ENCODE measurements at places on chromosomes 5 and 9.

DNA sequence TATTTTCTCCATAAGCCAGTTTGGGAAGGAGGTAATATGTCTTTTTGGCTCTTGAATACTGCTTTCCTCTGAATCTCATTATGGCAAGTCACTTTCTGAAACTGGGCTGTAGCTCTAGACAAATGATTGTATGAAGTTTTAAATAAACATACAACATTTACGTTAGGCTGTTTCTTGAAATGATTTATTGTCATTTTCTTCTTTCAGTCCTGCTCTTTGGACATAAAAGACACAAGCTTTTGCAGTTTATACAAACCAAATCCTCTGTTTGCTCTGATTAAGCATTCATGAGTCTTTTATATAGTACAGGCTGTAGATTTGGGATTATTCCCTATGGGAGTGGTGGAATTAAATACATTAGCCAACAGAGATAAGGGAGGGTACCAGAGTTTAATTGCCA lies 139.7 kb downstream of the CEP120 start:
- DNase-seq, result no peak

GRCh38 chr5:9927106-9927505 lies 297.0 kb upstream of the TAS2R1 start:
- DNase-seq, result no peak

DNA sequence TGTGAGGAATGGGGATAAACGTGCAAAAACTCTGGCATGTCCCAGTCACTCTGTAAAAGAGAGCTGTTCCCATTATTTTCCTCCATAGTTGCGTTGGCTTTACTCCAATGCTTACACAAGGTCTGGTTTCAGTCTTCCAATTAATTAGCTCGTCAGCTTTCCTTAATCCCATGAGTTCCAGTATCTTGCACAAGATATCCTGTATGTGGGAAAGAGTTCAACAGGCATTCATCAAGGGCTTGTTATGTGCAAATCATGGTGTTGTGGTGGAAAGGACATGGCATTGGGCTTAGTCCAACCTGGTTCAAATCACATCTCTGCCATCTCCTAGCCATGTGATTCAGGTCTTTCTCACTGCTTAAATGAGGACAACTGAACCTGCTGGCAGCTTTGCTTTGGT lies 77.5 kb upstream of the PANK3 start:
- DNase-seq, result peak; percentile 74

GRCh38 chr5:151005950-151006576 lies 14.3 kb upstream of the GPX3 start:
- DNase-seq, result peak; percentile 81

- DNase-seq, result no peak
These were observed 1.2 kb downstream of the FOXB2 start for GRCh38 chr9:77020413-77021290.

DNA sequence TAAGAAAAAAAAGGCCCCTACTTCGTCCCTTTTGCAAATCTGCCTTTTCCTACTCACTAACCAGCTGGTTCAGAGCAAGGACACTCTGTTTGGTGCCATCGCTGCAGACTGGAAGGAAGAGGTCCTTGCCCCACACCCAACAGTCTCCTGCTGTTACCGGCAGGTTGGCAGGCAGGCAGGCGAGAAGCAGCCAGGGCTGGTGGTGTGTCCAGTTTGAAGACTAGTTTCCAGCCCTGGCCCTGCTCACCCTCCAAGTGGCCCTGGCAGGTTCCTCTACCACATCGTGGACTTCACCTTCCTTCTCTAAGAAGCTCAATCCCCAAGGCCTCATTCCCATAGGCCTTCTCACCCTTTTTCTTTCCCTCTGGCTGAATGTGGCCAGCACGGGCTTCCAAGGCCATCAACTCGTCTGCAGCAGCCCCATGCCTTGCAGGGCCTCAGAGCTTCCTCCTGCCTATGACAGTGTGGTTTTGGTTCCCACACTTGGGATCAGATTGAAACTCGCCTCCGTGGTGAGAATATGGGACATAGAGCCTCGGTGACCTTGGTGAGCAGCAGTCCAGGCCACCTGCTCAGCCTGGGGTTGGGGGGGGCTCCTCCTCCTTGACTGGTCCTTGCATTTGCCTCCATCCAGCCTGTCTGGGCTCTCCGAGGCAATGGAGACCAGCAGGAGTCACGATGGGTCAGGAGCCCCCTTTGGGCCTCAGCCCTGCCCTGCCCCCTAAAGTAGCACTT lies 22.9 kb downstream of the TGFBI start:
- no peak for DNase-seq

DNA sequence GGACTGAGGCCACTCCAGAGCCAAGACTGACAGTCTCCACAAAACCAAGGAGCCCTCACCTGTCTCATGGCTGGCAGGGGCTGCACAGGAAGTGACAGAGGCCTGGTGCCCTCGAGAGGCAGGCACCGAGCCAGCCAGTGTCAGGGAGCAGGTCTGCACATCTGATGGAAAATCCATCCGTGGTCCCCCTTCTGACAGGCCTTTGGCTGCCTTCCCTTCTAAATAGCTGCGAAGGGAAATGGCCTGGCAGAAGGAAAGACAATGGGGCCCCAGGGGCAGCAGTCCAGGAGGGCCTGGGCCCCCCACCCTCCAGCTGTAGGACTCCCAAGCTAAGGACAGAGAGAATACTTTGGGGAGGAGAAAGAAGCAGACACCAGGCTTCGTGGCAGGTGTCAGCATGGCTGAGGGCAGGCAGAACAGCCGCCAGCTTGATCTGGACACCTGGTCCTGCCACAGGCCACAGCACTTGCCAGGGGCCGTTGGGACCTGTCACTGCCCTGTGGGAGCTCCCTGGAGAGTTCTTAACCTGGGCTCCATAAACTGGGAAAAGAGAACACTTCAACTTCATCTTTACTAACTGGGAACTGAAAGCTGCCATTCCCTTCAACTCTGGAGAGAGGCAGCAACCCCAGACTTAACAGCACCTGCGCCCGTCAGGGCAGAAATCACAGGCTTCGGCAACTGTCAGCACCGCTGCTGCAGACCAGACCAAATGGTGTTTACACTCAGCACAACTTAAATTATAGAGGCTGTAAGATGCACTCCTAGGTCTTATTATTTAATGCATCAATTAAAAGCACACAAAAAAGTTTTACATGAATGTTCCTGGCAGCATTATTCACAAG lies 22.0 kb downstream of the ADAMTS2 start:
- DNase-seq, result no peak

- no peak for DNase-seq
These were observed 82.6 kb downstream of the GPR21 start for GRCh38 chr9:123116036-123116435.

GRCh38 chr9:89958086-89958485 lies 353.3 kb downstream of the GADD45G start:
- DNase-seq, result no peak

GRCh38 chr5:60417500-60418181 lies 282.3 kb downstream of the DEPDC1B start:
- DNase-seq, result no peak

DNA sequence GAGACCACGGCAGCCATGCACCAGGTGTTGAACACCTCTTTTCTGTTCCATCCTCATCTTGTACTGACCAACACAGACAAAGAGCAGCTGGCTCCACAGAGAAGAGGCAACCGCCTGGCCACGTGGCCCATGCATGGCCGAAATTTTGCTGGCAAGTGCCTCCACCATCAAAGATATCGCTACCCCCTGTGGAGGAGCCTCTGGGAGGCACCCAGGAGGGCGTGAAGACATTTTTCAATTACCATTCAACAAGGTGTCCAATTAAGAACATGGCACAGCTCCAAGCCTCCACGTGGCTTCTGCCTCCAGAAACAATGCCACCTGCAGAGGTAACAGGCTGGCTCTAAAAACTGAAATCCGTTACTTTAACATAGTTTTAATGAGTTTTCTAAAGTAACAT lies 54.4 kb upstream of the CKS2 start:
- no peak for DNase-seq

DNA sequence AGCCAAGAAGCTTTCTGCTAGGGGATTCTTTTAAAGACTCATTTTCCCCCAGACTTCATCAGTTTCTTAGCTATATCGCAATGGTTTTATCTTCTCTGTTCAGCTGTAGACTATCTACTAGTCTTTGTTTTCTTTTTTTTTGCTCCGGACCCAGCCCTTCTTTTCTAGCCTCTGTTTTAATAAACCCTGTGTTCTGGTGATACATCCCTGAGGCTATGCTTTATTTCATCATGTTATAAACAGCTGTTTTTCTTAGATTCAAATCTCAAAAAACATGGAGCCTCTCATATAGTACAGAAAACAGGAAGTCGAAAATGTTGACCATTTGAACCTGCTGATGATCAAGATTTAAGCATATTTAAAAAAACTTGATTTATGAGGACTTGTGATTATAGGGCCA lies 37.8 kb downstream of the SCGB3A1 start:
- no peak for DNase-seq

GRCh38 chr5:86038566-86038965 lies 579.2 kb upstream of the COX7C start:
- DNase-seq, result no peak

DNA sequence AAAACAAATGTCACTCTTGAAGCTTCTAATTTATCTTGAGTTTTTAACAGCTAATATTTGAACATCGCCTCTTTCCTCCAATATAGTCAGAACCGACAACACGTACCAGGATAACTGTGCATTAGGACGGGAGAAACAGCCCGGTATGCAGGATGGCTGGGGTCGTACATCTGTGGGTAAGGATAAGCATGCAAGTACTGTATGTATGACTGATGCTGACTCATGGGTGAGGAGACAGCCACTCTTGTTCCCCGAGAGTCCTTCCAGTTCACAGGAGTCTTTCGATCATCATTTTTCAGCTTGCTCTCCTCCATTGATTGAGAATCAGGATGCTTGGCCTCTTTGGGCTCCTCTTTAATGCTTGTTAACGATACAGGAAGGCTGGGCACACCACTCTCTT lies 102.3 kb downstream of the ZNF608 start:
- no peak for DNase-seq

- DNase-seq, result no peak
These were observed 279.4 kb upstream of the GRIA1 start for GRCh38 chr5:153211076-153211475.

DNA sequence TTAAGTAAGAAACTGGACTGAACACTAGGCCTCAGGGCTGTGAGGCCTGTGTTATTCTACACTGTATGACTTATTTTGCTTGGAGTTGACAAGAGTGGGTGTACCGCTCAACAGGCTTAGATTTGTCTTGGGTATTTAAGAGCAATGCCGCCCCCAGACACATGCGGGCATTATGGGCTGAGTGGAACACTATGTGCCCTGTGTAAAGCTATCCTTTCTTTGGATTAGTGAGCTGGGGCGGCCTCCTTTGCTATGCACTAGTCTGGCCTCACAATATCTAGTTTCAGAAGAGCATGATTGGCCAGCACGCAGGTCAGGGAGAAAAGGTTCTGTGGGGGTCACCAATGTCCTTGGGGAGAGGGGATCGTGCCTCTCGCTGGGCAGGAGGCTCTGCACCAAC lies 206.3 kb upstream of the GDNF start:
- no peak for DNase-seq

DNA sequence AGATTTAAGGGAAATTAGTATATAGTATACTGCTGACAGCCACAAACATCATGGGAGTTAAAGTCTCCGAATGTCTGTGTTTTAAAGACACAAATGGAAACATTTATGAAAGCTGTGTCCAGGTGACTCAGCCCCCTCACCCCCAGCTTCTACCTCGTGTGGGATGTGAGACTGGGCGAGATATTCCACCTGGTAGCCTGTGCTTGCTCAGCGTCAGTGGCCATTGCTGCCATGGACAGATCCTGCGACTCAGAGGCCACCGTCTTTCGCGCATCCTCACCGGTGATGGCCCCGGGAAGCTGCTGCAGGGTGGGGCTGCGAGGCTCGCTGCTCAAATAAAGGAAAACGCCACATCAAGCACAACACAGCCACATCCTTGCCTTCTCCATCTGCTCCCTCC lies 31.2 kb upstream of the EXOC3 start:
- DNase-seq, result no peak

- DNase-seq, result no peak
These were observed 119.9 kb downstream of the EHMT1 start for GRCh38 chr9:137738703-137739102.

DNA sequence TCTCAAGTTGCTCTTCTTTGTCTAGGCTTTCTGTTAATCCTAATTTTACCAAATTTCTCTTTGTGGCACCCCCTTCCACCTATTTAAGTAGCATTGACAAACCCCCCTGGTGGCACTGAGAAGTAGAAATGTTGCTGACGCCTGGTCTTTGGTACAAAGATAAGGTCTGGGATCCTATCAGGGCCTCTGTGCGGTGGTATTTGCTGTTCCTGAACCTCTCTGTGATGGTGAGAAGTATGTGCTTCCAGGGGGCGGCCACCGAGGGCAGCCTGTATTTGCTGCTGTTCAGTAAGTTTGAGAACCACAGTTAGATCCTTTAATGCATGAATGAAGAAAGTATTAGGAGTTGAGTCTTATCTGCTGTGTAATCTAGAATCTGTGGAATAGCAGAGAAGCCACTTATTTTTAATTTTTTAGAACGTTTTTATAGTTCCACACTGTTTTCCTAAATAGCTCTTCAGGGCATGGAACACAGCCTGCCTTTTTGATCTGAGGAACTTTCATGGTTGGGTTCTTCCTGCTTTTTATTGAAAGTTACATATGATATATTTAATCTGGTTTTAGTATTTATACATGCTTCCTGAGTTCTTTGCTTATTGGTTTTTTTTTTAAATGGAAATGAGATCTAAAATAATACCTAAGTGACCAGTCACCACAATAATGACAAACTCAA lies 124.2 kb downstream of the TRIO start:
- DNase-seq, result no peak

DNA sequence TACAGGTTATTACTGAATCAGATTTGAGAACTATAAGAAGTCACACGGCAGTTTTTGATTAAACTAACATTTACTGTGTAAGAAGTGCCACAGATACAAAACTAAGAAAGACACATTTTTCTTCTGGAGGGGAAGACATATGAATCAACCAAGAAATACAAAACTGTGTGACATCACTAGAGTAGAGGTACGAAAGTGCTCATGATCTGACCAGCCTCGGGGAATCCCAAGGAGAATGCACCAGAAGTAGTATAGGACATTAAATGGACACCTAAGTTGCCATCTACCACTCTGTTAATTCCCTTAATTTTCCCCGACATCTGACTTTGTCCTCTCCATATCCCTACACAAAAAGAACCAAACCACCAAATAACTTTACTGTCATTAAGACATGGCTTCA lies 5.3 kb upstream of the IFNK start:
- no peak for DNase-seq
